ENCODE measurements at places on chromosomes 1 and 21.

DNA sequence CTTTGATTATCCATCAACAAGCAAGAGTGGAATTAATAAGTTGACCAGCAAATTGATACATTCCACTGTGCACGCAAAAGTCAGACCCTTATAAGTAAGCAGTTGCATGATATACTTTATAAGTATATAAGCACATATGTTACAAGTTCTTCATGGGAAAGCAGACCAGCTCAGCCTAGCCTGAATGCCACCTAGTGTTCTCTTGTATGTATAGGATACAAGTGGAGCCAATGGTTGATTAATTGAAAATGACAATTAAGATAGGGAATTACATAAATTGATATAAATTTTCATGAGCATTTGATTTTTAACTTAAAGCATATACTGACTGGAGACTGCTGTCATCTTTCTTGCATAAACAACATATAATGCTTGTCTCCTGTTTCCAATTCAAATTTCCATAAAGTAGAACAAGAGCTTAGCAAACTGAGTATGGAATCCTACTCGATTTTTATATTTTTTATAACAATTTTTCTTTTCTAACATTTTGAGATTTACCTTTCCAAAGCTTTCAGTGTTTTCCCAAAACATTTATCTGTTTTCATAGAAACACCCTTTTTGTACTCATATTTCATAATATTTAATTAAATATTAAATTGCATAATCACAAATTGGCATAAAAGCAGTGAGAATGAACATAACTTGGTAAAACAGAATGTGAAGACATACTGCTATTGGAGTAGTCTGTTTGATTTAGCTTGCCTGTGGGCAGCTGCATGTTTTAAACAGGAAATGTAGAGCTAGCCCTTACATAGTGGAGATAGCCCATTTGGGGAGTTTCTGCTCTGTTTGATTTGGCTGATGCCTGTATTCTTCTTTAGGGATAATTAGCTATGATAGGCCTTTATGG lies 62.8 kb downstream of the MAGI3 start:
- DNase-seq: no peak

DNA sequence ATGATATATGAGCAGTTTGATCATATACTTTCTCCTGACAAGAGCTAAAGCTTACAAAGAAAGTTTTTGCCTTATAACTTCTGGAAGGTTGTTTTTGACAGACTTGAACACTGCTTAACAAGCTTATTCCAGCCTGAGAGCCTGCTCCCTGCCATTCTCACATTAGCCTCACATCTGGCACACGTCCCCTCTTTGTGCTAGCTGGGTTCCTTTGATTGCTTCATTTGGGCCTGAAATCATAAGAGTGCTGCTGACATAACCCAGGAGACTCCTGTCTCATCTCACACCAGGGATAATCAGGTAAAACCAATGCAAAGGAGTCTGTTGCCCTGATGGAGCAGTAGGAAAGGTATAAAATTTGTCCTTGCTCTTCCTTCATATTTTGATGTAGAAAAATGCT lies 1411.7 kb upstream of the B3GALT2 start:
- no peak for DNase-seq

DNA sequence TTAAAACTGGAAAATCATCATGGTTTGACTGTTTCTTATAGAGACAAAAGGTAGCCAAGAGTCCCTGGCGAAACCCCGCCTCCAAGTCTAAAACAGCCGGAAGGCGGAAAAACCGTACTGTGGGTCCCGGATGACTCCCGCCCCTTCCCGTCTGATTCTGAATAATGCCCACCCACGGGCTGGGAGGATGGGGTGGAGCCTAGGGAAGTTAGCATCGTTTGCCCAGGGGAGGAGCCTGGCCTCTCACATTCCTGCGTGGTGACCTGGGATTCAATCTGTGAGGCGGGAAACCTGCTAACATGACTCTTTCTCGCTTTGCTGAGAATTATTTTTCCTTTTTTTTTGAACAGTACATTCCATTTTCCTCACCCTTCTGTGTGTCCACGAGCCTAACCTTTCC lies 124.9 kb downstream of the KCNK1 start:
- no peak for DNase-seq

DNA sequence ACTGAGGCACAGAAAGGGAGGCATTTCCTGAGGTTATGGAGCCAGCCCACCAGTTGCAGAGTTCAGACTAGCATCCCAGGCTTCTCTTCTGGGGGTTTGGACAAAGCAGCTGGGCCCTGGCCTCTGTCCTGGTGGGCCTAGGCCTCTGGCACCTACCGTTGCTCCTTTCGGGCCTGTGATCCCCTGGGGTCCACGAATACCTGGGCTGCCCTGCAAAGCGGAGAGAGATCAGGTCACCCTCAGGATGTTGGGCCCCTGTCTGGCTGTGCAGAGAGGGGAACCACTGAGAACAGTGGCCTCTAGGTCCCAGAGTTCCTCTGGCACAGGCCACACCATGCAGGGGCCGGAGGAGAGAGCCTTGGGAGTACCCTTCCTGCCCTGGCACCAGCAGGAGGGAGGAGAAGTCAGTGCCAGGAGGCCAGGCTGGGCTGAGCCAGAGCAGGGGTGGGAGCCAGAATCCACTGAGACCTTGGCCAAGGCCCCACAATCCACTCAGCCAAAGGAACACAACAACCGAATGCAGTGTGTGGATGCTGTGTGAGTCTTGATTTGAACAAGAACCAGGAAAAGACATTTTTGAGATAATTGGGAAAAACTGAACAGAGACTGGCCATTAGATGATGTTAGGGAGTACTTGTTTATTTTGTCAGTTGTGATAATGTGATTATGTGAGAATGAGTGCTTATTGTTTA lies 8.9 kb downstream of the COL9A2 start:
- no peak for DNase-seq

DNA sequence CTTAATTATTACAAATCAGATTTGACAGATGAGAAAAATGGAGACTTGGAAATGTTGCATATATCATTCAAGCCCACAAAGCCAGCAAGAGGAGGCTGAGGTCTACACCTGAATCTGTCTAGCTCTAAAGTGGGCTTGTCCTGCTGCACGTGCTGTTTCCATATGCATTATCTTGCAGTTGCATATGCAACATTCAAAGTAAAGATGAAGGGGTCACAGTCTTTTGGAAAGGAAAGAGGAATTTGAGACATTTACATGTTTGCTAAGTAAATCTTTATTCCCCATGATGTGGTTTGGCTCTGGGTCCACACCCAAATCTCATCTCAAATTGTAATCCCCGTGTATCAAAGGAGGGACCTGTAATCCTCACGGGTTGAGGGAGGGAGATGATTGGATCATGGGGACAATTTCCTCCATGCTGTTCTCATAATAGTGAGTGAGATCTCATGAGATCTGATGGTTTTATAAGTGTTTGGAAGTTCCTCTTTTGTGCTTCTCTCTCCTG lies 98.3 kb downstream of the BACH1 start:
- no peak for DNase-seq

GRCh38 chr21:45962531-45963231 lies 18.9 kb upstream of the COL6A1 start:
- no peak for DNase-seq

DNA sequence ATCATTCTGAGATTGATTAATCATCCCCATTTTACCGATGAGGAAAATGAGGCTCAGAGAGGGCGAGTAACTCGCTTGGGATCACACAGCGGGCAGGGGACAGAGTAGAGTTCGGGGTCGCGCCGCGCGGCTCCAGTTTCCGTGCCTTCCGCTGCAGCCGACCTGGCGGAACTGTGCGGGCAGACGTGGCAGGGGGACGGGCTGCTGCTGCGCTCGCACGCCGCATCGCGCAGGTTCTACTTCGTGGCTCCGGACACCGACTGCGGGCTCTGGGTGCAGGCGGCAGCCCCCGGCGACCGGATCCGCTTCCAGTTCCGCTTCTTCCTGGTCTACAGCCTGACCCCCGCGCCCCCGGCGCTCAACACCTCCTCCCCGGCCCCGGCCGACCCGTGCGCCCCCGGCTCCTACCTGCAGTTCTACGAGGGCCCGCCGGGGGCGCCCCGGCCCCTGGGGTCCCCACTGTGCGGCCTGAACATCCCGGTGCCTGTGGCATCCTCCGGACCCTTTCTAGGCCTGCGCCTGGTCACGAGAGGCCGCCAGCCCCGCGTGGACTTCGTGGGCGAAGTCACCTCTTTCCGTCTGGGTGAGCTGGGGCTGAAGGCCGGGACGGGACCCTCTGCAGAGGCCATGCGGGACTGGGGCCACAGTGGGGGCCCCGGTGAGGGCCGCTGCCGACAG lies 2.3 kb downstream of the LDLRAD2 start:
- no peak for DNase-seq

DNA sequence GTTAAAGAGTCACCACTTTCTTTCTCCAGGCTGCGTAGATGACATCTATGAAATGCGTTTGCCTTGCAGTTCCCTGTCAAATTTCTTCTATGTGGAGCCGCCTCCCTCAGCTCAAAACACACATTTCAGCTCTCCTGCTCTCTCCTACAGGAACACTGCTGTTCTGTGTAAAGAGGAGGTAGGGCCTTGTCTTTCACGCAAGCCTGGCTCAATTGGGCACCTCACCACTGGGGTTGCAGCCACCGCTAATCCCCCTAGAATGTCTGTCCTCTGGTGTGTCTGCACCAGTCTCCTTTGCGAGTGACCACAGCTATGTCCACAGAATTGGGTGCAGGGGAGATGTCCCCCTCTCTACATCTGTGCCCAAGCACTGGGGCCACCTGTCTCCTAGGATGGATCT lies 31.8 kb upstream of the CFHR4 start:
- DNase-seq: no peak

- DNase-seq: no peak
Observed at GRCh38 chr1:19505693-19506457, 20.5 kb upstream of the CAPZB start.

DNA sequence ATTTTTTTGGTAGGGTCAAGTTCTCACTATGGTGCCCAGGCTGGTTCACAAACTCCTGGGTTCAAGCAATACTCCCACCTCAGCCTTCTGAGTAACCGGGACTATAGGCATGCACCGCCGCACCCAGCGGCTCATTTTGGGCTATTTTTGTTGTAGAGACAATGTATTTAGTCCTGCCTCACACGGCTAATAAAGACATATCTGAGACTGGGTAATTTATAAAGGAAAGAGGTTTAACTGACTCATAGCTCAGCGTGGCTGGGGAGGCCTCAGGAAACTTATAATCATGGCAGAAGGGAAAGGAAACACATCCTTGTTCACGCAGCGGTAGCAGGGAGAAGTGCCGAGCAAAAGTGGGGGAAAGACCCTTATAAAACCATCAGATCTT lies 4.2 kb downstream of the CELA2A start:
- DNase-seq: no peak

GRCh38 chr21:41290106-41290799 lies 26.3 kb upstream of the FAM3B start:
- no peak for DNase-seq

DNA sequence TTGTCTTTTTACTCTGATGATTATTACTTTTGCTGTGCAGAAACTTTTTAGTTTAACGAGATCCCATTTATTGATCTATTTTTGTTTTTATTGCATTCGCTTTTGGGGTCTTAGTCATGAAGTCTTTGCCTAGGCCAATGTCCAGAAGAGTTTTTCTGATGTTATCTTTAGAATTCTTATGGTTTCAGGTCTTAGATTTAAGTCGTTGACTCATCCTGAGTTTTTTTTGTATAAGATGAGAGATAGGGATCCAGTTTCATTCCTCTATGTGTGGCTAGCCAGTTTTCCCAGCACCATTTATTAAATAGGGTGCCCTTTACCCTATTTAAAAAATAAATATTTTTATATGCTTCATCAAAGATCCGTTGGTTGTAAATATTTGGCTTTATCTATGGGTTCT lies 13.2 kb downstream of the MAN1C1 start:
- DNase-seq: no peak

DNA sequence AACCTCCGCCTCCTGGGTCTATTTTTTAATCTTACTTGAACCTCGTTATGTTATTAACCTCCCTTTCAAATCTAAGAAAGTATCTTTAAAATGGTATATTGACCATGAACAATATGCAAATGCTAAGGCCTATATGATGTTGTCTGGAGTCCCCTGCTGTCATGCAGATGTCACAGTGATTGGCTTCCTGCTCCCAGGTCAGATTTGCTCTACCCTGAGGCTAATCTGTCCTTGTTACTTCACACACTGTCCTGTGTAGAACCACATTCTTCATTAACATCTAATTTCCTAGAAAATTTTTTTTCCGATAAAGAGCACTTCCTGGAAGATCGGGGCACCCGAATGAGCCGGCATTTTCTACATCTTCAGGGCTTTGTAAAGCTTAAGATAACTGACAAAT lies 306.6 kb downstream of the MRPL39 start:
- DNase-seq: no peak

DNA sequence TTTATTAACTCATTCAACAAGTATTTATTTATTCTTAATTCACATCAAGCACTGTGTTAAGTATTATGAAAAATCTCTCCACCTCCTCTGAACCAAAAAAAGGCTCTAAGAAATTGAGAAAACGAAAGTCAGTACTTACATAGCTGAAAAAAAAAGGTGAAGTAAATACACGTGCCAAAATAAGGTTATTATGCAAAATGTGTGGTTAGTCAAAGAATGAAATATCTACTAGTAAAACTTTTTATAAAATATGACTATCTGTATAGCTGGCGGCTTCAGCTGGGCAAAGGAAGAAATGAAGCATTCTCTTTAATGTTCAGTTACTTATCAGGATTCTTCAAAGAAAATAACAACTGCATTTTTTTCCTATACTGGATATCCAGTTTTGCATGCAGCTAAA lies 35.5 kb upstream of the ASPM start:
- no peak for DNase-seq

GRCh38 chr1:110035236-110035752 lies 870 bp downstream of the STRIP1 start:
- no peak for DNase-seq

- no peak for DNase-seq
Observed at GRCh38 chr1:181508486-181509165, 25.3 kb downstream of the CACNA1E start.

DNA sequence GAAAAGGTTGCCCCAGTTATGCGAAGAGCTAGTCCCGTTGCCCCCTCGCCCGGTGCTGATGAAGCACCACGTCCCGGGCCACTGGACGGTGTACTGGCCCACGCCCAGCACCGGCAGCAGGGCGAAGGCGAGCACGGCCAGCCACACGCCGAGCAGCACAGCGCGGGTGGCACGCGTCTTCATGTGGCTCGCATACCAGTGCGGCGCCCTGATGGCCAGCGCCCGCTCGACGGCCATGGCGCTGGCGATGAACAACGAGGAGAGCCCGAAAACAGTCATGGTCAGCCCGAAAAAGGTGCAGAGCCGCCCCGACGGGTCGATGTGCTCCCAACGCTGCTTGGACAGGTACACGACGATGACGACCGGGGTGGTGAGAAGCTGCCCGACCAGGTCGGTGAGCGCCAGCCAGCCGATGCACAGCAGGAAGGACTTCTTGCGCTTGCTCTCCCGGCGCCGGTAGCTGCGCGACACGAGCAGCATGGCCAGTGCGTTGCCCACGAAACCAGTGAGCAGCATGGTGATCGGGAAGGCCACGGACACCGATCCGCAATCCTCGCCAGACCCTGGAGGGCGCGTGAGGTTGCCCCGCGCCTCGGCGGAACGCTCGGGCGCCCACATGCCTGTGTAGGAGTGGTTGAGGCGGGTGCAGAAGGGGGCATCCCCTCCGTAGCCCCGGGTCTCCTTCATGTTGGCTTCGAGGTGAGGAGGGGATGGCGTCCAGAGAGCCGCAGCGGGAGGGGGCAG lies 553 bp downstream of the PTGER3 start:
- no peak for DNase-seq
